ENCODE measurements at places on chromosomes 7 and 10.

GRCh38 chr10:44858988-44859387 lies 52.1 kb upstream of the TMEM72 start:
- DNase-seq: no peak

GRCh38 chr10:110993024-110993693 lies 73.8 kb downstream of the SHOC2 start:
- DNase-seq: no peak

- no peak for DNase-seq
These were observed 263.5 kb upstream of the DKK1 start for GRCh38 chr10:52050429-52051047.

- DNase-seq: no peak
These were observed 158.3 kb downstream of the TCF7L2 start for GRCh38 chr10:113108194-113108835.

GRCh38 chr10:121158988-121159579 lies 307.9 kb downstream of the WDR11 start:
- DNase-seq: peak; percentile 6

- no peak for DNase-seq
These were observed 19.9 kb downstream of the POLL start for GRCh38 chr10:101568054-101568745.

- DNase-seq: no peak
These were observed 147.2 kb downstream of the DNAJB6 start for GRCh38 chr7:157483971-157484410.

GRCh38 chr7:95595746-95596197 lies 544 bp downstream of the PDK4 start:
- no peak for DNase-seq

DNA sequence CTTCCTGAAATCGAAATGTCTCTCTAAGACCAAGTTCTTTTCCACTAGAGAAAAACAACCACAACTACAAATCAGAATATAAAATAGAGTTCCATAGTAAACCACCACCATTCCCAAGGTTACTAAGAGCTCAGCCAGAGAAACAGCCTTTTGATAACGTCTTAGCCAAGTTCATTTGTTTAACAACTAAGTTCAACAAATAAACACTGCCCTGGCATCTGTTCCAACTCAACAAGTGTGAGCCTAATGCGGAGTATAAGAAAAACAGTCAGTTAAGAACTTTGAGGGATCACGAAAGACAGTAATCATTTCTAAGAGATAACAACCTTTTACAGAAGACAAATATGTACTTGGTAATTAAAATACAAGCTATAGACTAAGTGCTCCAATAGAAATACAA lies 77.3 kb downstream of the CALD1 start:
- DNase-seq: no peak

- DNase-seq: no peak
These were observed 185.1 kb upstream of the ADO start for GRCh38 chr10:62619413-62619738.

DNA sequence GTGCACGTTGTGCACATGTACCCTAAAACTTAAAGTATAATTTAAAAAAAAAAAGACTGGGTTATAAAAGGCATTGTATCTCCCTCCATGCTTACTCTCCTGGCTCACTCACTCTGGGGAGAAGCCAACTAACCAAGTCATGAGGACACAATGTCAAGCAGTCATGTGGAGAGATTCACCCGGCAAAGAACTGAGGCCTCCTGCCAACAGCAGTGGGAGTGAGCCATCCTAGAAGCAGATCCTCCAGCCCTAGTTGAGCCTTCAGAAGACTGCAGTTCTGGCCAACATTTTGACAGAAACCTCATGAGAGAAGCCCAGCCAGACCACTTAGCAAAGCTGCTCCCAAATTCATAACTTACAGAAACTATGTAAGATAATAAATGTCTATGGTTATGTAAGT lies 521.7 kb upstream of the FZD8 start:
- no peak for DNase-seq

GRCh38 chr7:80794631-80795573 lies 123.9 kb downstream of the SEMA3C start:
- DNase-seq: no peak

DNA sequence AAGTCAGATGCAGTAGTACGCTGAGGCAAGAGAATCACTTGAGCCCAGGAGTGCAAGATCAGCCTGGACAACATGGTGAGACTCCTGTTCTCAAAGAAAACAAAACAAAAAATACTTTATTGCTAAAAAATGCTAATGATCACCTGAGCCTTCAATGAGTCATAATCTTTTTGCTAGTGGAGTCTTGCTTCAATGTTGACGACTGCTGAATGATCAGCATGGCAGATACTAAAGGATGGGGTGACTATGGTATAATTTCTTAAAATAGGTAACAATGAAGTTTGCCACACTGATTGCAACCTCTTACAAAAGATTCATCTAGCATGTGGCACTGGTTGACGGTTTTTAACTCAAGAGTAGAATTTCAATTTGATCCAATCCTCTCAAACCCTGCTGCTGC lies 22.3 kb downstream of the NANOS1 start:
- no peak for DNase-seq

DNA sequence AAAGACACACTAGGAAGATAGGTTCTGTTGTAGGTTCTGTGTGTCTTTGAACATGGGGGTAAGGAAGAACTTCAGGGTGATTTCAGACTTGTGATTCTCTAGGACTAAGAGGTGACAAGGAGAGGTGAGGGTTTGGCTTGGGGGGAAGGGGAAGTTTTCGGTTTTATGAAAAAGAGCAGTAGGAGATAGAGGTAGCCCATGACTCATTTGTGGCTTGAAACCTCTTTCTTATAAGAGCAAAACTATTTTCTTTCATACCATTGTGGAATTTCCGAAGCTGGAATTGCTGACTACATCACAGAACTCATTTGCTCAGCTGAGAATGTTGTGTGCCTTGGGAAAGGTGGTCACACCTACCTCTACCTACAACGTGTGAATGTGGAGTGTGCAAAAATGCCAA lies 39.6 kb upstream of the IKZF1 start:
- DNase-seq: no peak

- DNase-seq: no peak
These were observed 44.5 kb downstream of the PODXL start for GRCh38 chr7:131511774-131512535.

DNA sequence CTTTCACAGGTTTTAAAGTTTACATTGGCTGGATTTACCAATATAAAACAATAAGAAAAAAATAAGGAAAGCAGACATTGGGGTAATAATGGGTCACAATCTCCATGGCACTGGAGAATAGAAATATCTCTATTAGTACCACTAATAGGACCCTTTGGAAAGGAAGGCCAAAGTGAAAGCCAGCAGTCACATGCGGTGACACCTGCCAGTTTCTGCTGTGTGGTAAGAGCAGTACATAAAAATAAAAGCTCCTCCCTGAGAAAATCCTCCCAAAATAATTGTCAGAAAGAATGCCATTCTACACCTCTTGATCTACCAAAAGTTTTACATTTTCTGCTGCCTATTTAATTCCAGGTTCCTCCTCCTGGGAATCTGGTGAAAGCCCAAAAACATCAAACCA lies 30.4 kb upstream of the SLC13A1 start:
- DNase-seq: no peak

GRCh38 chr7:142813226-142813625 lies 41.6 kb upstream of the EPHB6 start:
- peak; percentile 44 for DNase-seq

GRCh38 chr10:87867453-87867852 lies 4.0 kb downstream of the PTEN start:
- DNase-seq: no peak

GRCh38 chr10:73865459-73866442 lies 8.6 kb downstream of the CAMK2G start:
- DNase-seq: no peak

- no peak for DNase-seq
These were observed 501.7 kb upstream of the POT1 start for GRCh38 chr7:125431349-125431748.

DNA sequence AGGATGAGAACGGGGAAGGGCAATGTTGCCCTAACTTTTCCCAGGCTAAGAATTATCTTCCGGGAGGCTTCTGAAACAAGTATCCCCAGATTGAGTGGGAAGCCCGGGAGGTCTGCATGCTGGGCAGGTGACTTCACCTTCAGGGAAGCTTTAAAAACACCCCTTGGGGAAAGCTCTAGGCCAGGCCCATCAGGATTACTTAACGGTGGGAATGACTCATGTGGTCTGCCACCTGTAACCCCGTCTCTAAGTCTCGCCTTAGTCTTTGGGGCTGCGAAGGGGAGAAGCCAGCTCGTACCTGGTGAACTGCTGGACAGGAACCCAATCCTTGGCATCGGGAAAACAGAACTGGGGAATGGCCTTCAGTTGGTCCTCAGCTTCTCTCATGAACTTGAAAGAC lies 80.1 kb upstream of the MKRN1 start:
- DNase-seq: no peak

DNA sequence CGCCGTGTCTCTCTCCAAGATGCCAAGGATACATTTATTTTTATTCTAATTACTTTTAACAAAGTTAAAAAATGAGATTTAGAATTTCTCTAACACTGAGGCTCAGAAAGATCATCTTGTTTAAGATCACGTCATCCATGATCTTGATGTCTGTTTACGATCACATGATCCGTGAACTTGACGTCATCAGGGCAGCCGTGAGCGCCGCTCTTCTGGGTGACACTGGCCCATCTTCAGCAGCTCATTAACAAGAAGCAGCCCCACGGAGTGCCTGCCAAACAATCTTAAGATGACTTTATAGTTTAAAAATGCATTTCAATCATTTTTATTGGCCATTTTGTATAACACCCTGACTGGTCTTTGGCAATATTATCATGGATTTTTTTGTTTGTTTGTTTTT lies 291.1 kb upstream of the PRKCQ start:
- no peak for DNase-seq

DNA sequence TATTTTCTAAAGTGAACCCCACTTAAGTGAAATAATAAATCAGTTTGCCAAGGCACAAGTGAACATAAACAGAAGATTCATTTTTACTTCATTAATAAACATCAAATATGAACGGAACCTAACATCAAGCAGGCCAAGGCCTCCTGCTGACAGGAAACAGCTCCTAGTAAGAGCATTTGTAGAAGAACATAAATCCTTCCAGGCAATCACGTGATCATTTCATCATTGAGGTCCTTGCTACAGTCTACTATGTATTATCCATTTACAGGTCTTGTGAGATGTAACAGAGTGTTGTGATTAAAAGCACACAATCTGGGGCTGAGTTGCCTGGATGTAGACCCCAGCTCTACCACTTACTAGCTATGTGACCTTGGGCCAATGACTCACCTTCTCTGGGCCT lies 70.6 kb downstream of the CALD1 start:
- no peak for DNase-seq

GRCh38 chr10:121216295-121216694 lies 365.1 kb downstream of the WDR11 start:
- no peak for DNase-seq

GRCh38 chr7:66629222-66630062 lies 761 bp downstream of the KCTD7 start:
- DNase-seq: no peak

DNA sequence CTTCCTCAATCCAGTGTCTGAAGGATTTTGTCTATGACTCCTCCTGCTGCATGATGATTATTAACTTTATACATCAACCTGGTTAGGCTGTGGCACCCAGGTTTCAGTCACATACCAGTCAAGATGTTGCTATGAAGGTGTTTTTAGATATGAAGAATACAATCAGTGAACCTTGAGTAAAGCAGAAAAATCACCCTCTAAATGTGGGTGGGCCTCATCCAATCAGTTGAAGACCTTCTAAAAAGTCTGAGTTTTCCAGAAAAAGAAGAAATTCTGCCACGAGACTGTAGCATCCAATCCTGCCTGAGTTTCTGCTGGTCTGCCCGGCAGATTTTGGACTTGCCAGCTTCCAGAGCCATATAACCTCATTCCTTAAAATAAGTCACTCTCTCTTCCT lies 126.1 kb upstream of the FRMD4A start:
- no peak for DNase-seq

GRCh38 chr7:112405286-112405685 lies 45.0 kb upstream of the IFRD1 start:
- DNase-seq: no peak

- no peak for DNase-seq
These were observed 1106.8 kb upstream of the LRRTM3 start for GRCh38 chr10:65818990-65819389.

- no peak for DNase-seq
These were observed 2.2 kb downstream of the STRA8 start for GRCh38 chr7:135235841-135236240.

GRCh38 chr7:131964203-131964602 lies 407.8 kb upstream of the PODXL start:
- no peak for DNase-seq

- no peak for DNase-seq
These were observed 45.5 kb upstream of the RNF148 start for GRCh38 chr7:122748195-122748594.

GRCh38 chr10:63866747-63867140 lies 345.5 kb downstream of the REEP3 start:
- DNase-seq: peak; percentile 3

DNA sequence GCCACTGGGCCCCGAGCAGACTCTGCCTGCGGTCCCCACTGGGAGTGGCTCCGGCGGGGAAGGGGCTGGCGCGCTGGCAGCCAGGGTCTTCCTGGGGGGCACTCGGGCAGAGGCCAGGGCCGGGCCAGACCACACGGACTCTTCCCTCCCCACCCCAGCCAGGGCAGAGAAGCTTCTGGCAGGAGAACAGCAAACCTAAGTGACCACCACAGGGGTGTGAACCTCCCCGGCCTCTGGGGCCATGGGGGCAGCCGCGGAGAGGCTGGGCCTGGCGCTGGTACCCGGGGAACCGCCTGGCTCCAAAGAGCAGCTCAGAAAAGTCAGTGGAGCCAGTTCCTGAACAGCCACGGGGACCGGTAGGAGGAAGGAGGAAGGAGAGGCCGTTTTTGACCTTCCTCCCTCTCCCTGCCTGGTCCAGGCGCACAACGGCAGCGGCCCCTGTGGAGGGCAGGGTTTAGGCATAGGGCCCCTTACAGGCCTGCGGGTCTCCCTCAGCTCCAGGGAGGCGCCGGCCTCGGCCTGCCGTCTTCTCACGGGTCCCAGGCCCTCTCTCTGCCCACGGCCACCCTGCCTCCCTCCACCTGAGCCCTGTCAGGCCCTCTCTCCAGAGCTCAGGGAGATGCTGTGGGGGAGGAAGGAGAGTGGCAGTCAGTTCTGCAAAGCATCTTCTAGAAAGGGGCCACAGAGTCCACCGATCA lies 51.8 kb downstream of the TMEM209 start:
- no peak for DNase-seq

GRCh38 chr7:33883671-33883965 lies 21.7 kb upstream of the BMPER start:
- DNase-seq: no peak

DNA sequence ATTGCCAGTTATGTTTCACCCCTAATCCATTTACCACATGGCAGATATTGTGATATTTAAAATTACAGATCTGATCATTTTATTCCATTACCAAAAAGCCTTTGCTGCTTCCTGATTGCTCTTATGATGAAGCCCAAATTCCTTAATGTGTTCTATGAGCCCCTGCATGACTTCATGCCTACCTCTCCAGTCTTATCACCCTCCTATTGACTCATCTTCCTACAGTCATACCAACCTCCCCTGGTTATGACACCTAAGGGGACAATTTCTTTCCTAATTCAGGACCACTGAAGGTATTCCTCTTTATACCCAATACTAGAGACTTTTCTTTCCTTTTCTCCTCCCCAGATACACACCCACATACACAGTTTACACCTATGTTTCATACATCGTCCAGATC lies 36.0 kb downstream of the TES start:
- DNase-seq: no peak

- no peak for DNase-seq
These were observed 68.5 kb upstream of the DGKI start for GRCh38 chr7:137915266-137915665.

All from HepG2 (cell line).